ENCODE measurements at places on chromosomes 1 and 21.

DNA sequence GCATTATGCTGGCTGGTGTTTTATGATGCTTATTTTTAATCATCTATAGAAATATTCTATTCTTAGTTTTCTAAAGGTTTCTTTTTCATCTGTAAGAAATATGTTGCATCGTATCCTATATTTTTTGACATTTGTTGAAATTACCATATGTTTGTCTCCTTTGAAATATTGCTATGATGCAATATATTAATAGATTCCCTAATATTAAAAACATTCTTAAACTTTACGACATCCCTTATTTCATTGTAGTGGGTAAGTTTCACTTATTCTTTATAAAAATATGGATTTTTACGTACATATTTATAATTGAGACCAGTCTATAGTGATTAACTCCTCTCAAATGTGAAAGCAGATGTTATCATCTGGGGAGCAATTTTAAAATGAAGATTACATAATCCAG is 258.2 kb upstream of the DUSP10 start:
- no peak for DNase-seq

GRCh38 chr1:51729156-51729823 is 112.4 kb downstream of the OSBPL9 start:
- DNase-seq = no peak

GRCh38 chr1:240474133-240474614 is 137.8 kb downstream of the GREM2 start:
- peak; percentile 58 for DNase-seq

DNA sequence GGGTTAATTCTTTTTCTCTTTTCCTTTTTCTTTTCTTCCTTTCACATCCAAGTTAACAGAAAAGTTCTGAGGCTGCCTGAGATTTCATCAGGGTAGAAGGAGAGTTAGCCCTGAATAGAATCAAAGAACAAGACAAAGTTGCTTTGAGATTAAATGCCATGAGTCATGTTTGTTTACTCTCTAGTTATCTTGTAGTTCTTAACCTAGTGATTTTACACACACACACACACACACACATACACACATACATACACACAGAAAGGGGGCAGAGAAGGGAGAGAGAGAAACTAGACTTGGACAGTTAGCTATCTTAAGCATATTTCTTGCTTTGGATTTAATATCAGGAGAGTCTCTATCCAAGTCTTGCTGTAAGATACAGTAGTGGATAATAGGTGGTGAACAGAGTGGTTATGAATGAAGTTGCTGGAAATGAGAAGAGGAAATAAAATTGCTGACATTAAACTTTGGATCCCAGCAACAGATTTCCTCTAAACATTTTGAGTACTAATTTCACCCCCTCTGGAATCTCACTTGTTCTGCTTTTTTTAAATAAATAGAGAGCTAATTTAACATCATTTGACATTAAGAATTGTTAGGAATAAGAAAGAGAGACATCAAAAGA is 19.9 kb downstream of the PLA2G4A start:
- no peak for DNase-seq

- DNase-seq = no peak
Observed at GRCh38 chr1:184590163-184590750, 164.4 kb downstream of the EDEM3 start.

DNA sequence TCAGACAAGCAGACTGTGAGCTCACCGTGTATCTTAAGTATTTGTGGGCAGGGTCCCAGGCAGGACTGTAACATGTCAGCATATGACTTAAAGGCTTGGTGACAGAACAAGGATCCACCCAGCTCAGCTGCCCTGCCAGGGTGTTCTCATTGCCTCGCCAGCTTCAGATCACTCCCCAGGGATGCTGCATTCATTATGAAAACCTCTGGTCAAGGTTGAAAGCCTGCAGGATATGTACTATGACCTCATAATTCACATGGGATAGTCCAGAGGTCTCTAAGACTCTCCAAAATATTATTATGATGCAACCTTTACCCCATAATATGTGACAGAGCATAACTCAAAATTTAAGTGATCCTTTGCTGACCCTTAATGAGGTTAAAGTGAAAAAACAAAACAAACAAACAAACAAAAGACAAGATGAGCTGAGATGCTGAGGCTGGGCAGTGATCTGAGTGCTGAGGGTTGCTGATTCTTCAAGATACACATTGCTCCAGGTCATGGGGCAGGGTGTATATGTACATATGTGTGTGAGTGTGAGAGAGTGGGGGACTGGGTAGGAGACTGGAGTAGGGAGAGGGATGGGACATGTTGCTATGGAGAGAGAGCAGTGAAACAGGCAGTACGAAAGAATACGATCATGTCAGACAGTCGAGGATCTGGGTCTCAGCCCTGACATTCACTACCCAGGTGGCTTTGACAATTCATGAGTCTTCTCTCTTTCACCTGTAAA is 98.8 kb upstream of the DUSP10 start:
- peak; percentile 23 for DNase-seq

GRCh38 chr1:26831546-26832248 is 5.2 kb downstream of the ZDHHC18 start:
- DNase-seq = peak; percentile 8

DNA sequence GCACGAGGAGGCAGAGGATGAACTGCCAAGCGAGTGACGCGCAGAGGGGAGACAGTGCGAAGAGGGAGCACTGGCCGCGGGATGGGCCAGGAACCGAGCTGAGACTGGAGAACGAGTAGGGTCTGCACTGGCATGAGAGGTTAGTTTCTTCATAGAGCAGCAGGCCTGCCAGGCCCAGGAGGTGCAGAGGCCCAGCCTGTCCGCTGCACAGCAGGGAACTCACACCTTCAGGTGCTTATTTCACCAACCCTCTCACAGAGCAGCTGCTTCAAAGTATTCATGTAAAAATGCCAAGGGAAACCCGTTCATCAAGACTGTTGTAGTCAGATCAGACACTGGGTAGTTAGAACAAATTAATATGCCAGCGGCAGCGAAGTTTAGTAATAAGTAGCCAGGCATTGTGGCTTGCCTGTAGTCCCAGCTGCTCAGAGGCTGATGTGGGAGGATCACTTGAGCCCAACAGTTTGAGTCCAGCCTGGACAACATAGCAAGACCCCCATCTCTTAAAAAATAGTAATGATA is 144.5 kb downstream of the SLC45A1 start:
- DNase-seq = no peak

- DNase-seq = no peak
Observed at GRCh38 chr1:97837161-97837560, 83.7 kb downstream of the DPYD start.

DNA sequence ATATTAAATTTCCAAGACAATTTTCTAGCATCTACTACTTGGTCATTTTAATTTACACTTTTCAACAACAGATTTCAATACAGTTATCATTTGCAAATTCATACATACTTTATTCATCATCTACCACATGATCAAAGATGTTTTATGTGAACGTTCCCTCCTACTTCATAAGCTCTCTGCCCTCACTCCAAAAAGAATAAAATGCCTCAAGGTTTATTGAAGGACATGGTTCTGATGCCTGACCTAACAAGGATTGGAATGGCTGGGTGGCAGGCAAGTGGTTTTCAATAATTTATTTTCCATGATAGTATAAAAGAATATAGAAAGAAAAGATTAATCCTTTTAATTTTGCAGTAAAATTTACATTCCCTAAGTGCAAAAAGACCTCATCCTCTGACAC is 5.4 kb downstream of the CDKN2C start:
- DNase-seq = no peak

- peak; percentile 40 for DNase-seq
Observed at GRCh38 chr1:207858281-207858680, 52.6 kb downstream of the CD34 start.

DNA sequence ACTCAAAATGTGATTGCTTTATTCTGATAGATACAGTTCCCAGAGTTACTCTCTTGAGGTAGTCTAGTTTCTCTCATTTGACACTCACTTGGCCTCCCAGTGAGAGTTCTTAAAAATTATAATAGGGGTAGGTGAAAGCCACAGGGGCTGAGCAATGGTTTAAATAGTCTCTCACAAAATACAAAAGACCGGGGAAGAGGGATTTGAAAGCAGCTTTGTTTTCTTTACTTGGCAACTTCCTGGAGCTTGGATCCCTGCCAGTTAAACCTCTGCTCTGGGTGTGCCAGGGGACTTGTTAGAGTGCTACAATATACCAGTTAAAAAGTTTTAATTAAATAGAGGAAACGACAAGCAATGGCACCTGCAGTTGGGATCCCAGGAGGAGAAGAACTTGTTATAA is 31.7 kb downstream of the OR13G1 start:
- DNase-seq = no peak

DNA sequence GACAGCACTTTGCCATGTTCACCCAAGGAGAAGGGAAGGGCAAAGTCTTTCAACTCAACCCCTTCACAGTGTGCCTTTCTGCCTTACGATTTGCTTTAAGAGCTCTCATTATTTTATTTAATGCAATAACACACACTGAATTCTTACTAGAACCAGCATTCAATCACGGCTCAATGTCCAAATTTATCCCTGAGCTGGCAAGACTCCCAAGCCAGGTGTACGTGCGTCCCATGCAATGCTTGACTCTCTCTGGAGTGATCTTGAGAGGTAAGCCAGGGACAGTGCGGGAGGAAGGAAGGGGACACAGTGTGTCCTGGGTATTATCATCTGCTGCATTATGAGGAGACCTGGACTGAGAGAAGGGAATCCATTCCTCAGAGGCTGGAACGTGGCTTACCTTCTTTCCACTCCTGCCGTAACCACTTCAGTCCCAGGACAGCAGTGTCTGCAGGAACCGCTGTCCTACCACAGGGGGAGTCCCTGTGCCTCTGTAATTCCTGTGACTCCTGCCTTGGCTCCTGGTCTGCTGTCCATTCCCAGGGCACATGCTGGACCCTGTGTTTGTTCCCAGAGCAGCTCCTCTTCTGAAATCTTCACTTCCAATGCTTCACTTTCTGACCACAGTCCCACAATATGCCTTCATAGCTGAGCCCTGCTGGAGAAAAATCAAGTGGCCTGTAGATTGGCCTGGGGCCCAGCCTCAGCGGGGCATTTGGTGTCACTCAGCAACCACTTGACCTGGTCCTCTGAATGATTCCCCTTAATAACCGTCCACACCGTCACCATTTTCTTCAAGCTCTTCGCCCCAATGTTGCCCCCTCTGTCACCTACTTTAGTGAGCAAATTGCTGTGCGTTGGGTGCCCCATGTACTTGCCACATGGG is 28.6 kb upstream of the STUM start:
- DNase-seq = no peak

DNA sequence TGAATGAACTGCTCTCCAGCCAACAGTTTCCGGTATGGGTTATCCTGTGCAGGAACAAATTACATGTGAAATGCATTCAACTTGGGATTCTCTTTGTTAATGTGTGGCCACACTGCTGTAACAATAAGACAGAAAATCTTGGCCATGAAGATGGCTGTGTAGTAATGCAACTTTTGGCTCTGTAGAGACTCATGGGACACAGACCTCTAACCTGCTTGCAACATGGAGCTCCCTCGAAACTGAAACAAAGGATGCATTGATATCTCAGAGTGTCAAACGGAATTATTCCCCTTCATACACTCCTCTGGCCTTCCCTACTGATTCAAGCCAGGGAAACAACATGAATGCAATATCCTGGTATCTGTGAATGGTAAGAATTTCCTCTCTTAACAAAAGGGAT is 559.3 kb upstream of the ZRANB2 start:
- DNase-seq = no peak

GRCh38 chr21:44567481-44568171 is 5.9 kb upstream of the KRTAP10-4 start:
- no peak for DNase-seq

DNA sequence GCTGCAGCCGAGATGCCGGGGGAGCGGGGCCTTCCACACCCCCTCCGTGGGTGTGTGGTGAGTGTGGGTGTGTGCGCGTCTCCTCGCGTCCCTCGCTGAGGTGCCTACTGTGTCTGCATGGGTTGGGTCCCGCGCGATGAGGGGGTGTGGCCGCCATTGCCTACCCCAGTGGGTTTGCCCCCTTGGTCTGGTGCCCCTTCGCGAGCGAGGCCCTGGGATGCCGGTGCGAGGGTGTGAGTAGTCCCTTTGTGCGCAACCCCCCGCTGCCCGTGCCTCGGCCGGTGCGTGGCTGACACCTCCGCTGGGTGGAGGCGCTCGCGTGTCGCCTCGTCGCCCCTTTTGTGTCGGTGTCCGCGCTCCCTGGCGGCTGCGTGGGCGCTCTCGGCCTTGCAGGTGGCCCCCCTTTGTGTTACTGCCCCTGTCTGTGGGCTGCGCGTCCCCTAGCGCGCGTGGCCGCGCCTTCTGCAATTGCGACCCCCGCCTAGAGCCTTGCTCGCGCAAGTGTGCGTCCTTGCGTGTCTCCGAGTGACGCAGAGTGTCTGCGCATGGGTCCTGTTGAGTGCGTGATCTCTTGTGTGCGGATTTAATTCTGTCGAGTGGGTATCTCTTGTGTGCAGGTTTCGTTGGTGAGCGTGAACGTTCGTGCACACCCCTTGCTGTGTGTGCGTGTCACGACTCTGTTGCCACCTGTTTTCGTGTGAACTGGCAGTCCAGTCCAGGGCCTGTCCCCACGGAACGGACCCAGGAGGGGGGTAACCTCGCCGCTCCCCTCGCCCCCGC is 553 bp downstream of the TTC3 start:
- peak; percentile 18 for DNase-seq

DNA sequence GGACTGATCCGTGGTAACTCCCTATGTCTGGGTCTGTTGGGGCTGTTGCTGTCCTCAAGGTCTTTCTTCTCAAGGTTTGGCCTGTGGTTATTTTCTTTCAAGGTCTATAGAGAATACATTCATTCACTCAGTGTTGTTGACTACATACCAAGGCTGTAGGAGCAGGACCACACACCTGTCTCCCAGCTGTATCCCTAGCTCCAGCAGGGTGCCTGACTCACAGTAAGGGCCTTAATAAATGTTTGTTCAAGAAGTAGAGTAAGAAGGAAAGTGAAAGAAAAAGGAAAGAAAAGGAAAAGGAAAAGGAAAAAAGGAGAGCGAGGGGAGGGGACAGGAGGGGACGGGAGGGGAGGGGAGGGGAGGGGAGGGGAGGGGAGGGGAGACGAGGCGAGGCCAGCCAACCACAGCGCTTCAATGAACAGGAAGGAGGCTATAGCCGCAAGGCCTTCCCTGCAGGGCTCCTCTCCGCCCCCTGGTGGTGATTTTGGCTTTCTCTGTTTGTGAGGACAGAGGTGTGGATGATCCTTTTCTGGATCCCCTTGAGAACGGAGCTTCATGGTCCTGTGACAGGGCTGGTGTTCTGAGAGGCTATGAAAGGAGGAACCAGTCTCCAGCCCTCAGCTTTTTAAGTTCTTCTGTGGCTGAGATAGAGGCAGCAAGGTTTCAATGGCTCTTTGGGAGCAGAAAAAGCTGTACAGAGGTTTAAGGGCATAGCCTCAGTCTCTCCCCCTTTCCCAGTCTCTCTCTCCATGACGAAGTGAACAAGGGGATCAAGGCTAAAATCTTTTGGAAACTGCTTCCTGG is 30.6 kb upstream of the LCE5A start:
- no peak for DNase-seq
